Naive thymus-derived CD4-positive, alpha-beta T cell (primary cell): ENCODE measurements at places on chromosomes 3 and 15.

DNA sequence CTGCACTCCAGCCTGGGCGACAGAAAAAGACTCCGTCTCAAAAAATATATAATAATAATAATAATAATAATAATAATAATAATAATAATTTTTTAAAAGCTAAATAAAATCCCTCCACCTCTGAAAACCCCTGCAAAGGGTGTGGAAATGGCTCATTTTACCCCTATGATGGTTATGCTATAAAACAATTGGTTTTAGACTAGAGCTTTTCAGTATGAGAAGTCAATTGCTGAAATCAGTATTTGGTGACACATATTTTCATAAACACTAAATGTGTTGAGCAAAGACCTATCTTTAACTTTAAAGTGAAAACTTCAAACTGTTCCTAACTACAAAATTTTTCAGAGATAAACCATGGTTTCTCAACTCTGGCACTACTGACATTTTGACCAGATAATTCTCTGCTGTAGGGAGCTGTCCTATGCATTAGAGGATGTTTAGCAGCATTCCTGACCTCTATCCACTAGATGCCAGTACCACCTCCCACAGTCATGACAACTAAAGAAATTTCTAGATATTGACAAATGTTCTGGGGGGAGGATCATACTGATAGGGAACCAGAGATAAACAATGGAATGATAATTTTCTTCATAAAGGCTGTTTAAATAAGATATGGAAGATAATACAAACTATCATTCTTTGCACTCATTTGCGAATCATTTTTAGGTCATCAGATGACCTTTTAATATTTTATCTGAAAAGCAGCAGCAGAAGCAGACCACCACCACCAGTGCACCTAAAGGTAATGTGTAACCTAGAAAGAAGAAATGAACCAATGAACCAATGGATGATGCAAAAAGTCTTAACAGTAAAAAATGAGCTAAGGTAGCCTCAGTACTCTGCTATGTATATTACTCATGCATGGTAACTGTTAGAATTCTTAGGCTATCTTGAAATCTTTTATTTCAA, 13.8 kb downstream of the PTPN9 start:
- DNase-seq = no peak

GRCh38 chr15:99084965-99085364, 19.9 kb upstream of the SYNM start:
- no peak for DNase-seq

- DNase-seq = no peak
Measured at GRCh38 chr15:40871749-40872617, 2.1 kb downstream of the RHOV start.

DNA sequence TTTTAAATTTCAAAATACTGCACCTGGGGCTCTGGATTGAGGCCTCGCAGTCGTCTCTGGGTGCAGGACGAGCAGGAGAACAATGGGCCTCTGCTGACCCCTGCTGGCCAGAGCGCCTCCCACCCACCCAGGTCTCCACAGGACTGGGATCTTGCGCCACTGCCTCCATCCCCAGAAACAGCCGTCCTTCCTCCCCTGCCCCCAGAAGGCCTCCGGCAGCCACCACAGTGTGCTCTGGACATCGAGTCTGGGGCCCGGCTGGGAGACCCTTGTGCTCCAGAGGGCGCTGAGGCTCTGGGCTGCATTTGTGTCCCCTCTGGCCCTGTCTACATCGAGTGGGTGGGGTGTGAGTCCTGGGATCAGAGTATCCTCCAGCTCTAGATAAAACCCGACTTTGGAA, 6.7 kb upstream of the ACSBG1 start:
- peak; percentile 69 for DNase-seq

- no peak for DNase-seq
Measured at GRCh38 chr3:173733029-173733652, 335.6 kb downstream of the NLGN1 start.
